IPS DF 19.7 (cell line): ENCODE measurements at places on chromosomes 12 and 14.

- DNase-seq = no peak
Observed at GRCh38 chr14:29264865-29265264, 498.3 kb downstream of the FOXG1 start.

DNA sequence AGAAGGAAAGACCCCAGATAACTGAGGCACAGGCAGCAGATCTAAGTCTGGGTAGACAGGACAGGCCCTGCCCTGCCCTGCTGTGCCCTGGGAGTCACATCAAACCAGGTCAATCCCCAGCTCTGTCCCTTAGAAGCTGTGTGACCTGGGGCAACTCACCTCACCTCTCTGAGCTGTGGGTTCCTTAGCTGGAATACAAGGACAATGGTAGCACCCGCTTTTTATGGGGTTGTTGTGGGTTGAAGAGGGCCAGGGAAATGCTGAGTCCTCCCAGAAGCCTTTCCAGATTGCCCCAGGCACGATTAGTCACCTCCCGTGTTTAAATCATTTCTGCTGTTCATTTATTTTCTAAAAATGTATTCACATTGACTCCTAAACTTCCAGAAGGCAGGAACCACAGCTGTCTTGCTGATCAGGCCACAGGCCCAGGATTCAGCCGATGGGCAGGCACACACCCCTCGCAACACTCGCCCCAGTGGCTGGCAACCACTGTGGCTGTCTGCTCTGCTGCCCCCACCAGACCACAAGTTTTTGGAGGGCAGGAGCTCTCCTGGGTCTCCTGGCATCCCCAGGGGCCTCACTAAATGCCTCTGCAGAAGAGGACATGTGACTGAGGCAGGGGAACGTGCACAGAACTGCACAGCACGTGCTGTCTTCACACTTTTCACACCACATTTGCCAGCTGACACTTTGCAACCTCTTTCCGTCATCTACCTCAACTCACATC lies 3.0 kb downstream of the SELPLG start:
- no peak for DNase-seq

DNA sequence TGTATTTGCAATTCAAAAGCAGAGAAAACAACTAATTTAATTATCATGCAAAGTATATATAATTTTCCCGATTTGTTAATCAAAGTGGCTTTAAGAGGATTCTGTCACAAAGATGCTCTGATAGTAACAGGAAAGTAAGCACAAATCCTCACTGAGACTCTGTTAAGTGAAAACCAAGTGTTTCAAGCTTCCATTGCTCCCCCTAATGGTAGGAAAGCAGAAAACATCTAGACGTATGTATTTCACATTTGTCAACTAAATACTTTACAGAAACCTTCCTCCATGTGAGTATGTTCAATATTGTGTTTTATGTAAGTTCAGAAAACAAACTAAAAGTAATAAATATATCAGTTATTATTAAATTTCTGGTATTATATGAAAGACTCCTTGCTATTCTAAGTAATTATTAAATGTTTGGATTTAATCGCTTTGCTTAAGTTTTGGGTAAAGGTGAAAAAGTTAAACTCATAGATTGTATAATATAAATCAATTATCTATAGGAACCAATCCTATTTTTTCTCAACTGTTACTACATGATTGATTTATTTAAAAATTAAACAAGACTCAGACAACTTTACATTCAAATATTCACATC lies 1.5 kb upstream of the NTS start:
- DNase-seq = no peak

DNA sequence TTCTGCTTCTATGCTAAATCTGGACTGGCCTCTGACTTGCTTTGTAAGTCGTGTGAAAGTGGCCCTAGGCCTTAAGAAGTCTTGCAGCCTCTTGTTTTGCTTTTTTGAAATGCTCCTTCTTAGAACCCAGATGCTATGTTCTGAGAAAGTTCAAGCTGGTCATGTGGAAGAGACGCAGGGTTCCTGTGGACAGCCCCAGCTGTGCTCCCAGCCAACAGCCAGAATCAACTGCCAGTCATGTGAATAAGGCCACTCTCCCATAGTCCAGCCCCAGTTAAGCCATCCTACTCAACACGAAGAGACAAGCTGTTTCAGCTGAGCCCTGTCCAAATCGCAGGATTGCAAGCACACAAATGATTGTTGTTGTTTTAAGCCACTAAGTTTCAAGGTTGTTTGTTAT lies 37.3 kb upstream of the TBPL2 start:
- DNase-seq = no peak

DNA sequence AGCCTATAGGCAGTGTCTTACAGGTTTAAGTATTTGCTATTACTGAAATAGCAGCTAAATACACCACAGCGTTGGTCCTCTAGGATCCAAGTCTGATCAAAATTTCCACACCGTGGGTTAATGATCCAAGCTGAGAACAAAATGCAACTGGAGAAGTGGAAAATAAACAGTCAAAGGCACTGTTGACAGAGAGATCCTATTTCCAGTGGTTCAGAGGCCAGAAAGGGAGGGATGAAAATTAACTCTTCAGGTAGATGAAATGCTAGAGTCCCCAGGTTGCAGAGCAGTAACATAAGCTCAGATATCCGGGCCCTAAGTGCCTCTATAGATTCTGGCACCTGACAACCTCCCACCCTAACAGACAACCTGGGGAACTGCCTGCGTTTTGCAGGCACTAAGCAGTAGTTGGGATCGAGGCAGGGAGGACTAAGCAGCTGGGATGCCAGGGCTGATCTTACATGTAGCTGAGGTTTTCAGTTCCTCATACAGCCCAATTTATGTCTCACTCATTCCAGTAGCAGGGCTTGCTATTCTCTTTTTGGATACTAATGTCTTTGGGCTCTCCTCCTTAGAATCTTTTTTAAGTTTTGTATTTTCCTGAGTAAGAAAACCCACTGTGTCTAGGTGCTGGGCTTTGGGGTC lies 42.7 kb upstream of the CRACR2A start:
- DNase-seq = no peak

GRCh38 chr12:121124402-121125109 lies 8.1 kb upstream of the P2RX7 start:
- DNase-seq = no peak

DNA sequence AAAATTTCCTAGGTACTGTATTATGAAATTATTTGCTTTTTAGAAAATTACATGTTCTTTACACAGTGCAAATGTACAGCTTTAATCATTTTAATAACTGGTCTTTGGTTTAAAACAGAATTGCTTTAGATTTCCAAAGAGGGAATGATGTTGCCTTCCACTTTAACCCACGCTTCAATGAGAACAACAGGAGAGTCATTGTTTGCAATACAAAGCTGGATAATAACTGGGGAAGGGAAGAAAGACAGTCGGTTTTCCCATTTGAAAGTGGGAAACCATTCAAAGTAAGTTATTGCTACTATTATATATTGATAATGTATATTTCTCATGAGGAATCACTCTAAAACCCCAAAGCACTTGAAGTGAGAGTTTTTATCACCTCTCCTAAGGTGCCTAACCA lies 13.4 kb downstream of the LGALS3 start:
- no peak for DNase-seq

GRCh38 chr12:131507881-131508280 lies 203.0 kb upstream of the SFSWAP start:
- DNase-seq = no peak

- no peak for DNase-seq
Observed at GRCh38 chr14:102501751-102502315, 7.7 kb downstream of the ANKRD9 start.

- no peak for DNase-seq
Observed at GRCh38 chr12:12128670-12129069, 57.9 kb downstream of the BCL2L14 start.

- DNase-seq = no peak
Observed at GRCh38 chr14:87131879-87132278, 861.1 kb downstream of the GALC start.

DNA sequence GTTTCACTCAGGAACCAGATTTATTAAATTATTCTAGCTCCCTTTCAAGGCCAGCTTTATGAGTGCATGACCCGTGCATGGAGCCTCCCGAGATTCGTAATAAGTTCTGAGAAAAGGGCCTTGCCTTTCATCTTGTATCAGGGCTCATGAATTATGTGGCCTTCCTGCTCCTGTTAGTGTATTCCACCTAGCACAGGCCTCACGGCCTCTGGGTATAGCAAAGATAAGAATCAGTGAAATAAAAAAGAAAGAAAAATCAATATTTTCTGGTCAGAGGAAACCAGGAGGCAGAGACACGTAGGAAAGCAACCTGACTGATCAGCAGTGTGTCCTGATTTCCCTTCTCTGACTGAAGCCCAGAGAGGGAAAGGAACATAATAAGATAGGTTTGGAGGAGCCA lies 111.4 kb downstream of the SLC35F4 start:
- DNase-seq = no peak

DNA sequence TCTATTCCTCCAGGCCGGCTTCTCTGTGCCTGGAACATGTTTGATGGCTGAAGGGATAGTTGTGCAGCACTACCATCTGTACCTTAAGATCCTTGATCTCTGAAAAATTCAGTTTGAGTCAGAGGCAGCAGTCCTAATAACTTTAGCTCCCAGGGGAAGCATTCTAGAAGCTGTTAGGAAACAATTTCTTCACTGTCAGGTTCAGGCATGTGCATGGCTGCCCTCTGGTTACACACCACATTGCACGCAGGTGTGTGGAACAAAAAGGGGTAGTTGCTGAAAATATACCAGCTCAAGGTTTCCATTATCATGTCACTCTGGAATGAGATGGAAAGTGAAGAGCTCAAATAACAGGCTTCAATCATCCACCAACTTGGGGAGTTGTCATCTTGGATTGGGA lies 80.1 kb downstream of the CHST11 start:
- DNase-seq = no peak

DNA sequence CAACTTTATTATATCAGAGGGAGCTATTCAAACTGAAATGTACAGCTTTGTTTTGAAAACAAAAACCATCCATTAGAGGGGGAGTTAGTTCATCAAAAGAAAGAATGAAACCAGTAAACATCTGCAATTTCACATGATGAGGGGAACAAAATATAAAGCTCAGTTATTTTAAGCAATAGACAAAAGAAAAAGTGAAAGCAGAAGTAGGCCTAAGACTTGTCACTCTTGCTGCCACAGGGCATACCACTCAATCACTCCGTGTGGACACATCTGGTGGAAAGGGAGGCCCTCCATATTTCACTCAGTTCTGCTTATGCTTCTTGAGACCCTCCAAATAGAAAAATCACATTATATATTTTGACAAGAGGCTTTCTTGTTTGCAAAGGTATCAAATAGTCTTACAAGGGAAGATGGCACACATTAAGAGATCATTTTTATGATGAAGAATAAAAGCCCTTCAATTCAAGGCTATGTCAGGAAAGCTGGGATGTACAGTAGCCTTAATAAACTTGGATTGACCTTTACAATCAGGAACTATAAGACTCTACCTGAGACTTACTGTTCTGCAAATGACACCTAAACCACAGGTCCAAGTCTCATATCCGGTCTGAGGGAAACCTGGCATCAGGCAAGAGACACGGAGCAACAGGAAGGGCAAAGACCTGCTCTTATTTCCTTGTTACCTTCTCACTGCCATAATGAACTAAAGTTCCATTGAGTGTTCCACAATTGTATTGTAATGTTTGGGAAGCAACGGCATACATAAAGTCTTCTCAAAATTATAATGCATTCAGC lies 222.5 kb upstream of the GRIP1 start:
- DNase-seq = no peak

DNA sequence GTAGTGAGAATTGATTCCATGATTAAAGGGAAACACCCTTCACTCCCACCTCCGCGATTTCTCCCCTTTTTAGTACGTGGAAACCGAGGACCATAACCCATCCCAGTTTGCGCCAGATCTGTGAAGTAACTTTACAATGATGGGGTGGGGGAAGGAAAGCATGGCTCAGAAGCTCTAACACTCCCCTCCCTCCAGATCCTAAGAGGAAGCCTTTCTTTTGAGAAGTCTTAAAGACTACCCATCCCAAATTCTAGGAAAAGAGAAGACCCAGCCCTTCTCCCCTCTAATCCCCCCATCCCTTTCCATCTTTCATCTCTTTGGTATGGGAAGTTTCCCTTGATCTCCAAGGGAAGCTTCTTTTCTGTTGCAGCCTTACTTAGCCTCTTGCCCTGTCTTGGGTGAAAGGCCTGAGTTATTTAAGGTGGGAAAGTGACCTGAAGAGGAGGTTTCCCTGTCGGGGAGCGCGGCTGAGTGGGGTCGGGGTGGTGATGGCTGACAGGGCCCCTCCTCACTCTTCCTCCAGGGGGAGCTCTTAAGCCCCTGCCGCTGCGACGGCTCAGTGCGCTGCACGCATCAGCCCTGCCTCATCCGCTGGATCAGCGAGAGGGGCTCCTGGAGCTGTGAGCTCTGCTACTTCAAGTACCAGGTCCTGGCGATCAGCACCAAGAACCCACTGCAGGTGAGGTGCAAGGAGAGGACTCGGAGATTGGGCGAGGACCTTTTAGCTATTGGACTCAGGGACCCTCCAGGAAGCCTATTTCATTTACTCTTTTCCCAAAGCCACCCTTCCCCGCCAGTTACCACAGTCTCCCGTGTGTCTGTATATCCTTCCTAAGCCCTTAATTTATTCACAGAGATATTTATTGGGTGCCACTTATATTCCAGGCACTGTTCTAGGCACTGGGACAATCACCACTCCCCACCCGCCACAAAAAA lies 1.8 kb downstream of the MARCHF9 start:
- DNase-seq = no peak
